HFFc6 (cell line): ENCODE measurements at places on chromosomes 1 and 21.

DNA sequence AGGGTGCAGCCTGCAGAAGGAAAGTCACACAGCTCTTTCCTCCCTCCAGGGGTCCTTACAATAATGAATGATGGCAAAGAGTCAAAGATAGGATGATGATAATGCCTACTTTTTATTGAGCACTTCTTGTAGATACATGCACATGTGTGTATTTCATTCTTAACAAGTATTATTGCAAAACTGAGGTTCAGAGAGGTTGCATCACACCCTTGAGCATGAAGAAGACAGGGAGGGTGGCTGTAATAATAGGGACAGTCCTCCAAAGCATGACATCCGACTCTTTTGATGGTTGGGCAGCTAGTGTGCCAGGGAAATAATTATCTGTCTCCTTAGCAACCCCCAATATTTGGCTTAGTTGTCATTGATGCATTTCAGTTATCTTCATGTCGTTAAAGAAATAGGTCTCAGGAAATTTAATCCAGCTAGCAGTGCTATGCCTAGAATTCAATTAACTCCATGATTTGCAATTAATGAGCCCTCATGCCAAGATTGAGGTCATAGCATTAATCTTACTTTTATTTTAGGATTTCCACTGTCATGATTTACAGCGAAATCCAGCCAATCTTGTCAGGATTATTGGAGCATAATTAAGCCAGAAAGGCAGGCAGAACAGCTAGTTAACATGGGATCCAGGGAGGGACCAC lies 35.0 kb downstream of the DNAJC6 start:
- no peak for DNase-seq

DNA sequence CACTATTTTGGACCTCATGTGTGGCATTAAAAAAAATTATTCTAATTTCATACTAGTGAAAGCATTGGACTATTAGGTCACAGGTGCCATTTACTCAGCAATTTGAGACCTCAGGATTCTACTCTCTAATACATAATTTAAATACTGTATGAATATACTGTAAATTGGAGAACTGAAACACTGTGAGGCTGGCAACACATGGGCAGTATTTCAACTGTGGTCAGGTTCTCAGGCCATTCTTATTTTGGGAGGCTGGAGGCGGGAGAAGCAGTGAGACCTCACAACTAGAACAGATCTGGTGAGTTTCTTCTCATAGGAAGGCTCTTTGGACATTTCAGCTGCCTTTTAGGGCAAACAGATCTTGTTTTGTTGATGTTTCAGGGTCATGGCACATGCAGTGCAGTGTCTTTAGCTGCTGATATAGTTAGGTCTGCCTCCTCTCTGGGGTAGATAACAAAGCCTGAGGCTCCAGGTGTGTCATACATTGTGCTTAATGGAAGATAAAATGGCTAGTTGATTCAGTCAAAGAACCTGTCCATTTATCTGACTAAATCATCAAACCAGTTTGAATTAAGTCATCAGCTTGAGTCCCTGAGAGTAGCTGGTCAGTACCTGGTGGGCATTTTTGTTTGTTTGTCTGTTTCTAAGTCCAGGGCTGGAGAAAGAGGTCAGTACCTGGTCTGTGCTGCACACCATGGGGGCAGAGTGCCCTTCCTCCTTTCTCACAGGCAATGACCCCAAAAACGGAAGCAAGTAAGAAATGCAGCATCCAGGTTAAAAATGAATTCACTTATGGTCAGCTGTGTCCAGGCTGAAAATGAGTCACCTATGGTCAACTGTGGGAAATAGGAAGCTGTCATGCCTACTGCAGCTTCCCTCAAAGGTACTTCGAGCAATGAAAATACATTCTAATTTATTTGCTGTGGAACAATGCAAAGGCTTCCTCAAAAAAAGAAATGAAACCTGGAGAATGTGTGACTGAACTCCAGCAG lies 216.2 kb downstream of the SDCCAG8 start:
- no peak for DNase-seq

DNA sequence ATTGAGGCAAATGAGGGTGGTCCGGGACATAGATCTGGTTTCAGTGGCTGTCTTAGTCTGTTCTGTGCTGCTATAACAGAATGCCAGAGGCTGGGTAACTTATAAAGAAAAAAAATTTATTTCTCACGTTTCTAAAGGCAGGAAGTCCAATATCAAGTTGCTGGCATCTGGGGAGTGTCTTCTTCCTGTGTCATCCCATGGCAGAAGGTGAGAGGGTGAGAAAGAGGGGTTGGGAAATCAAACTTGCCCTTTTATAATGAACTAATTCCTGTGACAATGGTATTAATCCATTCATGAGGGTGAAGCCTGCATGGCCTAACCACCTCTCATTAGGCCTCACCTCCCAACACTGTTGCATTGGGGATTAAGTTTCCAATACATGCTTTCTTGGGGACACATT lies 3.7 kb upstream of the FGGY start:
- DNase-seq, result no peak

GRCh38 chr1:16980473-16981268 lies at the start of gene MFAP2:
TSS of gene MFAP2 (minus strand) at chr1:16980620. CDS start at chr1:16978273, 2,347 bp downstream.
- peak; percentile 30 for DNase-seq

DNA sequence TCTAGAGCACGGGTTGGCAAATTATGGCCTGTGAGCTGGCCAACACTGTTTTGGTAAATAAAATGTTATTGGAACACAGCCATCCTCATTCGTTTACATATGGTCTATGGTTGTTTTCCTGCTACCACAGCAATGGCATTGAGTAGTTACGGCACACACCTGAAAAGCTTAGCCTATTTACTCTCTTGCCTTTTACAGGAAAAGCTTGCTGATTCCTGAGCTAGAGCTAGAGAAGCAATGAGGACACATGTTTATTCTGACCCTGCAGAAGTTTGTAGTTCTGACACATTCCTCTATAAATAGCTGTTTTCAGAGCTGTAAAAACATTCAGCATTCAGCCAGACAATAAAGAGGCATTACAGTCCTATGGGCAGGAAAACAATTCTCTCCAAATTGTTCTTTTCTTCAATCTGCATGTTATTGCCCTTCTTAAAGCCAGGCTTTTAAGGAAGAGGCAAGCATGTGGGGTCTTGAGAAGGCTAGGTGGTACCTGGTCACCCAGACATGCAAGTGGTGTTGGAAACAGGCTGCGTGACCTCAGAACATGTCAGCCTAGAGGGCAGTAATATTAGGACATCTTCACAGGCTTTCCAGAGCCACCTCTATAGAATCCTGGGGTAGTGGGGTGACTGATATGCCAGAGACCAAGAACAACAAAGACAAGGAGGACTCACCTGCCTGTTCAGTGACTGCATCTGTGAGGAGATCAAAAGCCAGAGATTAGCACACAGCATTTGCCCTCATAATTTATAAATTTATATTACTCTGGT lies 1.6 kb downstream of the FCRL2 start:
- no peak for DNase-seq

GRCh38 chr1:2979191-2980072 lies 41.8 kb upstream of the ACTRT2 start:
- DNase-seq, result no peak

- DNase-seq, result no peak
These were observed 3.6 kb upstream of the CRABP2 start for GRCh38 chr1:156709031-156709430.
